ENCODE measurements at places on chromosomes 2 and 18. TPM values are rescaled to one million over a fixed set of nuclear protein-coding genes. Genes with fewer than 3 reads are reported as not detected.

Gene HOXD1
- total RNA-seq: not detected

Gene COBLL1
- 110 TPM for total RNA-seq

Gene ANXA4
- total RNA-seq: 45.1 TPM

DNA sequence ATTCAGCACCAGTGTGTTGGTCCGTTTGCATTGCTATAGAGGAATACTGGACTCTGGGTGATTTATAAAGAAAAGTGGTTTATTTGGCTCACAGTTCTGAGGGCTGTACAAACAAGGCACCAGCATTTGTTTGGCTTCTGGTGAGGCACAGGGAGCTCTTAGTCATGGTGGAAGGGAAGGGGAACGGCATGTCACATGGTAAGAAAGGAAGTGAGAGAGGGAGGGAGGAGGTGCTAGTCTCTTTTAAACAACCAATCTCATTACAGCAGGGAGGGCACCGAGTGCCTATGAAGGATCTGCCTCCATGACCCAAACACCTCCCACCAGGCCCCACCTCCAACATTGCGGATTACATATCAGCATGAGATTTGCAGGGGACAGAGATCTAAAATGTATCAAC, 143.9 kb upstream of the DLX2 start:
- no peak for DNase-seq

GRCh38 chr2:238742066-238742465, 105.8 kb upstream of the TWIST2 start:
- no peak for DNase-seq

DNA sequence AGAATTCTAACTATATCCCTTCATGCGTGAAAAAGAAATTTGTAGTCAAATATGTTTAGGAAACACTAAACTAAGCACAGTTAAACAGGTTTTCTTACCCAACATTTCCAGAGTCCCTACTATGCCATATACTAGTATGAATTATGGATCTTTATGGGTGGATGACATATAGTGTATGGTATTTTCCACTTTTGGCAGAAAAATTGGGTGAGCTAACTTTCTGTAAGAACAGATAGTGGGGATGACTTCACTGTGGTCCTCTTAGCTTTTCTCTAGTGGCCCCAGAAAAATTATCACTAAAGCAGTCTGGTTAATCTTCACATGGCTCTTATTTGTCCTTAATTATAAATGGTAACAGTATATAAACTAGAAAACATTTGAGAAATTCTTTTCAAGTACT, 240.0 kb upstream of the GULP1 start:
- no peak for DNase-seq
